ENCODE measurements at places on chromosomes 7 and 10.

GRCh38 chr10:2682491-2682890, 384.9 kb upstream of the PFKP start:
- no peak overlapping the region for H3K4me3 ChIP-seq
- H3K27ac ChIP-seq, result no peak overlapping the region
- no peaks in the 10 kb centered on the region for H3K4me1 ChIP-seq
- DNase-seq, result no peak

DNA sequence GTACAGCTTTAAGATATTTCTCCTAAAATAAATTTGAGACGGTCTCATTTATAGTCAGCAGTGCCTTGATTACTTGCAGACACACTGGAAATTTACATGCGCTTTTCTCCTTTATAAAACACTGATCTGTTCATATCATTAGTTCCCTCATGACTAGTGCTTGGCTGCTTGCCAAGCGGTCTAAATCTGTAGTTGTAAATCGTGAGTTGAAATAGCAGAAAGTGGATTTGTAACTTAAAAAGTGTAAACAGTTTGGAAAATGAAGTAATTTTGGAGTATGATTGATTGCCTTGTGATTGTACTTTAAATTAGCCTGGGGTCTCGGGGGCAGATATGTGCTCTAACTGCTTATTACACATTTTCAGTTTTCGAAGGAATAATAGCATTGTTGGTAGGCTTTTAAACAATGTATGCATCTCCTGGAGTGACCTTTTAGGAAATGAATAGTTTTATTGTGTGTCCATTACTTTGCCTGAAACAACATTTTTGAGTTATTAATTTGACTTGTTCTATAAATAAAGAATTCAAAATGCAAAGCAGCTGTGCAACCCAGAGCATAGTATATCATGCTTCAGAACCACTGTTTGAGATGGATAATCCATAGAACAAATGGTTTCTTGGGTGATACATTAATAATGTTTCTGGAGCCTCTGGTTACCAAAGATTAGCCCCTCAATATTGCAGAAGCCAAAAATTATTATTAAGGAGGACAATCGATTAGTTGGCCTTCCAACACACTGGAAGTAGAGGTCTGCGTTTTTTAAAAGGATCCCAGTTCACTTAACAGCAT, 73.3 kb downstream of the ARID5B start:
- peaks cover 16% of the 10 kb centered on the region for H3K4me1 ChIP-seq
- no peak overlapping the region for H3K27ac ChIP-seq
- DNase-seq, result no peak
- no peak overlapping the region for H3K4me3 ChIP-seq

GRCh38 chr10:112343056-112343806, 30.7 kb upstream of the ACSL5 start:
- H3K27ac ChIP-seq, result no peak overlapping the region
- no peaks in the 10 kb centered on the region for H3K36me3 ChIP-seq
- no peaks in the 10 kb centered on the region for H3K4me1 ChIP-seq
- no peaks in the 10 kb centered on the region for H3K27me3 ChIP-seq

DNA sequence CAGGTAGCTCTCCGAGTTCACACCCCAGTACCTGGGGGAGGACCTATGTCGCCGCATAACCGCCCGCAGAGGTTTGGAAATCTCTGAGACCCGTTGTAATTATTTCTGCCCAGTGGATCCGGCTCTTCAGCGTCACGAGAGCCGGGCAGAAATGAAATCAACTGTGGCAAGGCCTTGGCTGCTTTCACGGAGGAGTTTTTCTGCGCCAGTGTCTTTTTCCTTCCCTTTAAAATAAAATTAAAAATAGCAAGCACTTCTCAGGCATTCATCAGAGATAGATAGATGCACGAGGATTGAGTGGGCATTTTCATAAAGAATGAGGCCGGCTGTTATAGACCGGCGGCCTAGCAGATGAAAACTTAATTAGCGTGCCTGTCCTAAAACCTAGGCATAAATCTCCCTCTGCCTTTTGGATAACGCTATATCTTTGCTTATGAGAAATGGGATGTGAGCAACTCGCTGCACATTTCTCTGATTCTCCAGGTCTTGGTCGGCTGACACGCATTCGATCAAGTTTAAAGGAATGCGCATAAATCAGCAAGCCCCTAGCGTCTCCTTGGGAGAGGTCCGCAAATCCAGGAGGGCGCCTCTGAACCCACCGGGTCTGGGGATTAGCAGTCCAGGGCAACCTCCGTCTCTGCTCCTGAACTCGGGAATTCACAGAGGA, 6.4 kb downstream of the HOXA13 start:
- H3K36me3 ChIP-seq, result no peaks in the 10 kb centered on the region
- H3K4me1 ChIP-seq, result no peaks in the 10 kb centered on the region
- DNase-seq, result no peak

DNA sequence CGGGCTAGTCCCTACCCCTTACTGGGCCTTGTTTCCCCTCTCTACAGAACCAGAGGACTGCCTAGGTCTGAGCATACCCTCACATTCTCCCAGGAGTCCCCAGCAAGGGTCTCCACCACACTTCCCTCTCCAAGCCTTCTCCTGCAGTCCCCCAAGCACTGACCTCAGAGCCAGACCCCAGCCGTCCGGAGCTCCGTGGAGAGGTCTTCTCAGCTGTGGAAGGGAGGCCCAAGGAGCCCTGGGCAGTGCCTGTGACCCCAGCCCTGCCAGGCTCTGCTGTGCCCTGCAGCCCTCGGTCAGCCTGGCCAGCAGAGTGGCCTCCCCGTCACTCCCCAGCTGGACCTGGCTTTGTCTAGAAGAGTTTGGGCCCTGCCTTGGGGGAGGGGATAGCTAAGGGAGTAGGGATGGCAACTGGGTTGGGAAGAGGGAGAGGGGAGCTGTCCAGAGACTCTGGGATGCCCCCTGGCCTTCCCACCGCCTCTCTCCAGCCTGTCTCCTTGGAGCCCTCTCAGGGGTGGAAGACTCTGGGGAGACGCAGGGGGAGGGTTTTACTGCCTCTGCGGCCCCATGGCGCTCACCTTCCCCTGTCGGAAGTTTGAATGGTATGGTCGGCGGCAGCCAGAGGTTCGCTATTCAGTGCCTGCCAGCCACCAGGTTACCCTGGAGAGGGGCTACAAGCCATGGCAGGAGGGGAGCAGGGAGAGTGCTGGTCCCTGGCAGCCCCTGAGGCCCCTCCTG, at the start of gene C10orf105:
C10orf105 (minus strand) TSS at position 315 of the 738 bp plus-strand sequence. CDS start 3,441 bp downstream, outside the sequence.
- H3K4me3 ChIP-seq, result no peak within 1 kb of the TSS
- no peaks in the 10 kb centered on the region for H3K36me3 ChIP-seq
- no peak within 1 kb of the TSS for H3K27ac ChIP-seq
- H3K4me1 ChIP-seq, result peaks cover 1% of the 10 kb centered on the region
- no peak for DNase-seq

DNA sequence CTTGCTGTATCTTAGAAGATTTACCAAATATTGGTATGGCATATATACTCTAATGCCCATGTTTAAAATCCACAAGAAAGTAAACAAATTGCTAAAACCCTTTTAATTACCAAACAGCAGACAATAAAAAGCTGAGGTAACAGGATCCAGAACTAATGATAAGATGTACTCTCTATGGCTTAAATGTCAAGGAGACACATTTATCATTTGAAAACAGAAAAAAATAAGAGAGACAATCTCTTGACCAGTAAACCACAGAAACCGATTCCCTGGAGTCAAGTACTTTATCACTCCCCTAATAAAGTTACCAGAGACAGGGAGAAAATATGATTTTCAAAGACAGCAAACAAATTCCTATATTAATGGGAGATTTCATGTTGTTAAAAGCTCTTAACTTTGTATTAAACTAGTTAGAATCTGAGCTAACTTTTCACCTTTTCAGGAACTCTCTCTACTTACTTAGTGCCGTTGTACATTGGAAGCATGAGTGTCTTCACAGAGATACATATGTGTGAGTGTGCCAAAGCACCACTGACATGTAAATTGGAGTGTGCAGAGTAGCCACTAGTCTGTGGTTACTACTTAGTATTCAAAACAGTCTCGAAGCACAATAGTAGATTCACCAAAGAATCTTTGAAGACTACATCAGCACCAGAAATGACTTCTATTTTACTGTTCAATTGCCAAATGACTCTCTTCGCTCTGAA, 44.2 kb downstream of the TSPAN12 start:
- no peaks in the 10 kb centered on the region for H3K4me1 ChIP-seq
- no peak for DNase-seq
- no peak overlapping the region for H3K27ac ChIP-seq
- no peaks in the 10 kb centered on the region for H3K27me3 ChIP-seq
- no peak overlapping the region for H3K4me3 ChIP-seq

GRCh38 chr7:150958062-150958552, 20.0 kb downstream of the KCNH2 start:
- no peaks in the 10 kb centered on the region for H3K36me3 ChIP-seq
- H3K27ac ChIP-seq, result no peak overlapping the region
- no peaks in the 10 kb centered on the region for H3K4me1 ChIP-seq
- DNase-seq, result no peak
- peaks cover 39% of the 10 kb centered on the region for H3K27me3 ChIP-seq

- H3K4me1 ChIP-seq, result no peaks in the 10 kb centered on the region
- H3K36me3 ChIP-seq, result no peaks in the 10 kb centered on the region
- no peak overlapping the region for H3K4me3 ChIP-seq
- peaks cover 10% of the 10 kb centered on the region for H3K27me3 ChIP-seq
- no peak for DNase-seq
These were observed 70.4 kb upstream of the CFAP46 start for GRCh38 chr10:133012573-133013359.

GRCh38 chr10:110774069-110775019, 97.4 kb upstream of the PDCD4 start:
- no peaks in the 10 kb centered on the region for H3K36me3 ChIP-seq
- peak; percentile 79 for DNase-seq
- H3K27ac ChIP-seq, result peak overlapping the region; percentile 79

DNA sequence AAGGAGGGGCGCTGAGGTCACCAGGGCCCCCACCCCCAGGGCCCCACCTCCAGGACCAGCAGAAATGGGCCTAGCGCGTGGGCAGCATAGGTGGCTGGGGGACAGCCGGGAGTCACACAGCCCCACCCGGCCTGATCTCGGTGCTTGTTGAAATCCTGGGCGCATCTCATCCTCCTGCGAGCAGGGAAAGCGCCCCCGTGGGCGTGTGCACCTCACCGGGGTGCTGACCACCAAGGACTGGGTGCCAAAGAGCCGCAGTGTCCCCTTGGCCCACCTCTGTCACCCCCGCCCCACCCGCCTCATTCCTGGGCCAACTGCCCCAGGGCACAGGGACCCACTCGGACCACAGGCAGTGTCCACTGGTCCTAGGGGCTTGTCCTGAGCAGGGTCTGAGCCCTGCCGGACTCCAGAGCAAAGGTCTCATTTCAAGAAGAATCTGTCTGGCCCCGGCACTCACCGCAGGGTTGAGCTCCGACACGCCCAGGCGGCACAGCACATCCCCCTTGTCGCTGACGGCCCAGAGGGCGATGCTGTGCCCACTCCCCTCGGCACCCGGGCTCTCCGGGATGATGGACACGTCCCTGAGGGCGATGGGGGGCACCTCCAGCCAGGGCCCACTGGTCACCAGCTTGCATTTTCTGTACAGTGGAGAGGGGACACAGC, 11.4 kb downstream of the BHLHA15 start:
- H3K4me3 ChIP-seq, result no peak overlapping the region
- H3K27me3 ChIP-seq, result no peaks in the 10 kb centered on the region
- no peak overlapping the region for H3K27ac ChIP-seq
- no peaks in the 10 kb centered on the region for H3K36me3 ChIP-seq

- peak overlapping the region; percentile 69 for H3K27ac ChIP-seq
These were observed 817.6 kb downstream of the TNS3 start for GRCh38 chr7:46764100-46764936.

GRCh38 chr10:123567984-123568739, 98.0 kb upstream of the GPR26 start:
- H3K36me3 ChIP-seq, result no peaks in the 10 kb centered on the region
- no peak overlapping the region for H3K27ac ChIP-seq

GRCh38 chr7:80883154-80884025, 35.5 kb downstream of the SEMA3C start:
- no peaks in the 10 kb centered on the region for H3K27me3 ChIP-seq
- H3K36me3 ChIP-seq, result 0 out of 2 replicates have a peak, but pooled peaks cover 6% of the 10 kb centered on the region
- no peak overlapping the region for H3K4me3 ChIP-seq
- DNase-seq, result peak; percentile 66
- H3K27ac ChIP-seq, result peak overlapping the region; percentile 82
- H3K4me1 ChIP-seq, result peaks cover 32% of the 10 kb centered on the region

- H3K4me3 ChIP-seq, result no peak overlapping the region
- H3K27ac ChIP-seq, result no peak overlapping the region
- no peaks in the 10 kb centered on the region for H3K4me1 ChIP-seq
- peaks cover 12% of the 10 kb centered on the region for H3K36me3 ChIP-seq
- no peaks in the 10 kb centered on the region for H3K27me3 ChIP-seq
- DNase-seq, result no peak
These were observed 115.6 kb downstream of the CDK6 start for GRCh38 chr7:92720604-92721350.

GRCh38 chr10:33042565-33042964, 84.5 kb upstream of the ITGB1 start:
- no peak for DNase-seq
- H3K27ac ChIP-seq, result no peak overlapping the region
- H3K36me3 ChIP-seq, result no peaks in the 10 kb centered on the region
- no peaks in the 10 kb centered on the region for H3K4me1 ChIP-seq
